ENCODE measurements at places on chromosomes 1 and 21. TPM values are rescaled to one million over a fixed set of nuclear protein-coding genes. Genes with fewer than 3 reads are reported as not detected.
A peak's percentile ranks its signal among the peaks of the same experiment; 100 is the strongest.

DNA sequence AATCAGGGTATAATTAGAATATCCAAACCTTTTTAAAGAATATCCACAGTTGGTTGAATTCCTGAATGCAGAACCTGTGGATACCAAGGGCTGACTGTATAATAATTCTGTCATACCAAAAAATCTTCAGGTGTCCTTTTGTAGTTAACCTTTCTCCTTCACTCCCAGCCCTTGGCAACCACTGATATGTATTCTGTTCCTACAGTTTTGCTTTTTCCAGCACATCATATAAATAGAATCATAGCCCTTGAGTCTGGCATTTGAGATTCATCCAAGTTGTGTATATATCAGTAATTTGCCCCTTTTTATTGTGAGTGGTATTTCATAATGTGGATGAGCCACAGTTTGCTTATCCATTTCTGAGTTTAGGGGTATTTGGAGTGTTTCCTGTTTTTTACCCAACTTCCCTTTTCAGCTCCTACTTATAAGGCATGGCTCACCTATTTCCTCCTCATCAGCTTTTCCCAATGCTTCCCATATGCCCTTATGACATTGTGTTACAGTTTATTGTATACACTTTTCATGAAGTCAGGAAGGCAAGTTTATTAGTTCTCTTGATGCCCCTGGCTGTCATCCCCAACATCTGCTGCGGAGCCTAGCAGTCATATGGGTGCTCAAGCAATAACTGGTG lies 35.0 kb upstream of the AGO1 start:
- DNase-seq: no peak

The APOBEC4 gene
- not detected for total RNA-seq

DNA sequence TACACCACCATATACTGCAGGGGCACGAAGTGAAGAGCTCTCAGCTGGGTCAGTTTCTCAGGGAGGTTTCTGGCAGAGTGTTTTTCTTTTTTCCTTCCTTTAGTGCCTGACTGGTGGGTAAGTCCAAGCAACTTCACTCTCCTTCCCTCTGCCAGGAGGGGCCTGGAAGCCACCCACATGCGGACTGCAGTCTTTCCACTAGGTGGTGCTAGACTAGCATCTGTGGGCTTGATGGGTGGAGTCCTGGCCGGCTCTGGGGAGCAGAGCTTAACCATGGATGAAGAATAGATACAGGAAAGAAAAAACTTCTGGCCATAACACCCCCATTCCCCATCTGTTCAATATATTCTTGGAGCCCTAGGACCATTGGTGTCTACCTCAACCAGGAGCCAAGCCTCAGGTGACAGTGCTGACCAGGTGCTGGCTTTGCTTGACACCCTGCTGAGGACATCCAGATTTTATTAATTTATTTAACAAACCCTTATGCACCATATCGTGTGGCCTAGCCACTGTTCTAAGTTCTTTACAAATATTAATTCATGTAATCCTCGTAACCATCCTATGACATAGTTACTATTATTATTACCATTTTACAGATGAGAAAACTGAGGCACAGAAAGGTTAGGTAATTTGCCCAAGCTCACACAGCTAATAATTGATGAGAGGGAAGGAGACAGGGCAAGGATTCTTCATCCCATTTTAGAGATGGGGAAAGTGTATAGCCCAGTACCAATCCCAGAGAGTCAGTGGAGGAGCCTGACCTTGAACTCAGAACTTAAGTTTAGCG lies 126.7 kb upstream of the CSF3R start:
- DNase-seq: peak; percentile 25

DNA sequence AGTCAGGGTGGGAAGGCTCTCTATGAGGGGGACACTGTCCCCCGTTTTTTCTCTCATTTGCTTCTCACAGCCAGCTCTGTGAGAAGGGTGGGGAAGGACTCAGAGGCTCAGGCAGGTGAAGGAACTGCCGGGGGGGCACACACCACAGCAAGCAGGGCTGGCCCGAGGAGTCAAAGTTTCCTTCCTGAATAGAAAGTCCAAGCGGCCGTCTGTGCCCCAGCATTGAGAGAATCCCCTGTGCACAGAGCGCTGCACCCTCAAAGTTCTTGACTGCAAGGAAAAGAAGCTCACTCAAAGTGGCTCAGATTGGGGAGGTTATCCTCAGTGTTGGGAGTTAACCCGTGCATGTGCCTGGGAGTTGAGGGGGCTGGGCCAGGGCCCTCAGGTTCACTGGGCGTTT lies 145.2 kb upstream of the AJAP1 start:
- no peak for DNase-seq
